ENCODE measurements at places on chromosomes 3 and 15. TPM values are rescaled to one million over a fixed set of nuclear protein-coding genes. Genes with fewer than 3 reads are reported as not detected.

GRCh38 chr3:50607271-50608091, 4.1 kb downstream of the CISH start:
- DNase-seq: no peak

GRCh38 chr3:94071713-94072284, 8.9 kb downstream of the NSUN3 start:
- DNase-seq: no peak

GRCh38 chr3:88812576-88812975, 294.8 kb upstream of the EPHA3 start:
- no peak for DNase-seq

GRCh38 chr3:71111784-71112440, 471.6 kb downstream of the FOXP1 start:
- peak; percentile 92 for DNase-seq

DNA sequence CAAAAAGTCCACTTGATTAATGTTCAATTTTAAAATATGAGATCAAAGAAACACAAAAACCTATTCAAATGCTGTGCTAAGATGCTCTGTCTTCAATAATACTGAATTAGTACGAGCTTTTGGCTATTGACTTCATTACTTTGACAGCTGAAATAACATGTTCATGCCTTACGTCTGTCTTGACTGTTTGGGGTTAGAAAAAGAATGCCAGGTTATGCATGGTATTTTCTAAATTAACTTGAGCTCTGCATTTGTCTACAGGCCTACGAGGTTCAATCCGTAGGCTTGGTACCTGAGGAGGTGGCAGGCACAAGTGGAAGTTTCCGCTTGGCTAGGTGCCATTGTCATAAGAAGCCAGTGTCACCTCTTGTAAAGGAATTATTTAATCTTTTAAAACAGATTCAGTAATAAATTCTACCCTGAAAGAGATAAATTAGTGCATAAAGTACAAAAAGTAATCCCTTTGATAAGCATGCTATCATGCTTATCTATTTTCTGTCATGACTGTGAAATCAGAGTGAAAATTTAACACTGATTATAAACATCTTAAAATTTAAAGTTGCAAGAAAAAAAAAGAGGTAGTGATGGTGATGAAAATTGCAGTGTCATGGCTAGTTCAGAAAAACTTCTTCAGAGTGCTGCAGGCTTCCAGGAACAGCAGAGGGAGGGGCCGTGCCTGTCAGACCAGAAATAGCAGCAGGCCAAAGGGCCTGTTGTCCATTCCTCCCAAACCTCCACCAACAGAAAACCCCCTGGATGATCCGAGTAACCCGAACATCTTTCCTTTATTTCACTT, 115.7 kb downstream of the ARRDC4 start:
- DNase-seq: no peak

DNA sequence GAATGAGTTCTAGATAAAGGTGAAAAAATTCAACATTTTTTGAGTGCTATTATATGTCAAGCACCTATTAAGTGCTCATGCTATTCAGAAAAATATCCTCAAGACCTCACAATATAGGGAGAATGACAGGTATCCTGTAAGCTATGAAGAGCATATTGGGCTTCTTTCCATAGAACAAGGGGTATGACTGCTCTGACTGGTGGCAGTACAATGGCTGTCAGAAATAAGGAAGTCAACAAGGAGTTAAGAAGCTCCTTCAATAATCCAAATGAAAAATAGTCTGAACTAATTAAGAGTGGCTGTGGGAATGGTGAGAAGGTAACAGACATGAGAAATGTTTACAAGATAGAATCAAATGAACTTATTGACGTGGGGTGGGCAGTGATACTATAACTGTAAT, 24.7 kb downstream of the NPTN start:
- DNase-seq: no peak

- no peak for DNase-seq
Measured at GRCh38 chr3:41569632-41570305, 370.5 kb downstream of the CTNNB1 start.

- DNase-seq: no peak
Measured at GRCh38 chr15:74312445-74313007, 54.9 kb downstream of the CYP11A1 start.

- DNase-seq: no peak
Measured at GRCh38 chr15:67731112-67731721, 94.1 kb upstream of the SKOR1 start.

DNA sequence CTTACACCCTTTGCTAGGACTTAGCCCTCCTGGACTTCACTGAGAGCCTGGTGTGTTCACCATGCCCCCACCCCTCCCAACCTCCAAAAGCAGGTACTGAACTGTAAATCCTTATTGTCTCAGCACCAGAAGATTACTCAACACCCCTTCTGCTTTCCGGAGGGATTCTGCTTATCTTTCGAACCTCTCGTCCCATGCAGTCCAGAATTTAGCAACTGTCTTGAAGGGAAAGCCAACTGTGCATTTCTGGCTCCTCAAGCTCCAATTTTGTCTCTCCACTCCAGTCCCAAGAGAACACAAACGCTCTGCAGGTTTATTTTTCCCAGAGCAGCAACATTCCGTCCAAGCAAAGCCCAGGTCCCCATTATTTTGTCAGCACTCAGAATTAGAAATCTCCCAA, 49.6 kb downstream of the RFTN1 start:
- no peak for DNase-seq

GRCh38 chr3:83074485-83074884, 1313.0 kb upstream of the GBE1 start:
- no peak for DNase-seq

DNA sequence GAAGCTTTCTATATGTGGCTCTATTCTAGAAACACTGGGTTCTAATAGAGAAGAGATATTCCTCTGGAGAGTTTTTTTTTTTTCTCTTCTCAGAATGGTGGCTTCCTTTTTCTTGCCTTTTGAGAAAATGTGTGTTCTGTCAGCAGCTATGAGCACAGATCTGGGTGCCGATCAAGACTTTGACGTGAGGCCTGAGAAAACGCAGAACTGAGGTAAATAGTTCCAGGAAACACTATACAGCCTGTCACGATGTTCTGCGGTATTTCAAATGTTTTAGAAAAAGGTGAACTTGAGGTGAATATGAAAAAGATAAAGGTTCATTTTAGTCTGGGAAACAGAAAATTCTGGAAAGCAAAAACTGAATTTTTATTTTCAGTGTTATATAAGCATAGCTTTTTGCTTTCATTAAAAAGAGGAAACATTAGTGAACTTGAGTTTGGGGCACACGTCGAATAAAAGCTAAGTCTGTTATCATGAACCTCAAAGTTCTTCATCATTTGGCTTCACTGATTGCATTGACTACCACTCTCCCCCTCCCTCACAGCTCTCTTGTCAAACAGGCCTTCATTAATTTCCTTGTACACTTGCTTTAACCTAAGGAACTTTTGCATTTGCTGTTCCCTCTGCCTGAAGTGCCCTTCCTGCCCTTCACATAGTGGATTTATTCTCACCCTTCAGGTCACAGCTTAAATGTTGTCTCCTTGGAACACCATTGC, 265.1 kb downstream of the NFKBIZ start:
- DNase-seq: no peak

ABHD6 gene
- 28.7 TPM for total RNA-seq

ECE2 gene
- total RNA-seq: not detected

DNA sequence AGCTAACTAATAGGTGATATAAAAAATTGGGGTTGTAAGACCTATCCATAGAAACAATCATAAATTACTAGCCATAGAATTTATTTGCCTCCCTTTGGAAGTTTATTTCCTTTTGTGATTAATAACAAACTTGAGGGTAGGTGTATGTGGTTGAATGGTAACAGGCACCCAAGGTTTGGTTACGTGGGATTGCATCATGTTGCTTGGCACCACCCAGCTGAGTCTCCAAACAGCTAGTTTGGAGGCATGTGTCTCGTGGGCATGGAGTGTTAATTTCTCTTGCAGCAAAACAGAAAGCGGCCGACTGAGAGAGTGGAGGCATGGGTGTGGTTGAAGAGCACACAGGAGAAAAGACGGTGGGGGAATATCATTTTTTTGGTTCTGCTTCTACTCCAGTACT, 441.4 kb downstream of the CNTN4 start:
- no peak for DNase-seq

DNA sequence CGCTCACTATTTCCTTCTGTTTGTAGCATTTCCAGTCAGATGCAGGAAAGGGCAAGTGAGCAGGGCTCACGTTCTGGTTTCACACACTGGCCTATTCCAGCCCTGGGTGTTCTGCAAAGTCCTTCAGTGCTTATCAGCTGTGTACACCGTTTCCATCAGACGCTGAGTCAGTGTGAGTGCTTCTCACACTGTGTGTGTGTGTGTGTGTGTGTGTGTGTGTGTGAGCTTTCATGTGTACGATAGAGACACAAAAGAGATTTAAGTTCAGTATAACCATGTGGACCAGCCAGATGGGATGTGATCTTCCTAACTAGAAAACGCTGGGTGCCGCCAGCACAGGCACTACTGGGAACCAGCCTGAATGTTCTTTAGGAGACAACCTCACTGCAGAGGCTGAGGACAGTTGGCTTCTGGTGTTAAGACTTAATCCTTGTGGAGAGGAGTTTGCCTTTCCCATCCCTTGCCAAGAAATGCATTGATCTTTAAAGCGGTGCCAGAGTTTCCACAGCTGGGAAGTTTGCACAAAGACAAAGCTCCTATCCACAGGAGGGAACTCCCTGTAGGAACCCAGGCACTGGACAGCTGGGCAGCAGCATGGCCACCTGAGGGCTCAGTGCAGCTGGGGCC, 3.9 kb upstream of the CHSY1 start:
- peak; percentile 92 for DNase-seq

- DNase-seq: no peak
Measured at GRCh38 chr3:138296639-138297038, 33.0 kb downstream of the NME9 start.

BCL6 gene
- total RNA-seq: 1.4 TPM

EOMES gene
- not detected for total RNA-seq

SLC38A3 gene
- total RNA-seq: under 0.01 TPM

- no peak for DNase-seq
Measured at GRCh38 chr3:184771301-184772127, 40.5 kb upstream of the VPS8 start.

BCL2A1 gene
- total RNA-seq: 0.13 TPM

GRCh38 chr15:50487287-50487686, 59.2 kb downstream of the USP50 start:
- no peak for DNase-seq

ROPN1 gene
- total RNA-seq: not detected

GRCh38 chr3:3081381-3082233, 28.6 kb downstream of the IL5RA start:
- no peak for DNase-seq

DNA sequence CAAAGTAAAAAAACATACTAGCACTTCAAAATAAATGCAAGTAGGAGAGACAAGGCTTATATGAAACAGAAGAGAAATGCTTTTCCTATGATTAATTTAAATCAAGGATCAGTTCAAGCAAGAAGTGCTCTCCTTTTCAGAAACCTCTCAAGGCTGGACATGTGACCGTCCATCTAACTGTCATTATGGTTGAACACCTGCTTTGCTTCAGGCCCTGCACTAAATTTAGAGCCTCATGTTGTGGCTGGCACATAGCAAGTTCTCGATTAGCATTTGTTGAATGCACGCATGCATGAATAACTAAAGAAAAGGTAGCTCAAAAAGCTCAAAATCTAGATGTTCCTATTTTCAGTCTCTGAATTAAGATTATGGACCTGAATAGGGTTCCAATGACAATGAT, 82.0 kb downstream of the SV2B start:
- no peak for DNase-seq

- peak; percentile 59 for DNase-seq
Measured at GRCh38 chr3:27467545-27467944, 16.6 kb downstream of the SLC4A7 start.

GRCh38 chr15:94620632-94621031, 389.3 kb downstream of the MCTP2 start:
- DNase-seq: no peak

- DNase-seq: no peak
Measured at GRCh38 chr3:67495751-67496150, 158.7 kb downstream of the SUCLG2 start.

DNA sequence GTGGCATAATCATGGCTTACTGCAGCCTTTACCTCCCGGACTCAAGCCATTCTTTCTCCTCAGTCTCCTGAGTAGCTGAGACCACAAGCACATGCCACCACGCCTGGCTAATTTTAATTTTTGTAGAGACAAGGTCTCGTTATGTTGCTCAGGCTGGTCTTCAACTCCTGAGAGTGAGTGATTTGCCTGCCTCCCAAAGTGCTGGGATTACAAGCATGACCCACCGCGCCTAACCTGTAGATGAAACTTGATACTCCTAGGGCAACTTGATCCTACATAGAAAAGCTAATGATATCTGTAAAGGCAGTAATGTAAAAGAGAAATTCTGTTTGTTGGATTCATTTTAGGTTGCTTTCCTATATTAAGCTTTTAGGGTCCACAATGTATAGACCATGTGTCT, 391.9 kb upstream of the THRB start:
- DNase-seq: no peak

GRAMD1C gene
- total RNA-seq: 16.6 TPM

- peak; percentile 65 for DNase-seq
Measured at GRCh38 chr3:32240159-32240545, 1.7 kb downstream of the CMTM8 start.

DNA sequence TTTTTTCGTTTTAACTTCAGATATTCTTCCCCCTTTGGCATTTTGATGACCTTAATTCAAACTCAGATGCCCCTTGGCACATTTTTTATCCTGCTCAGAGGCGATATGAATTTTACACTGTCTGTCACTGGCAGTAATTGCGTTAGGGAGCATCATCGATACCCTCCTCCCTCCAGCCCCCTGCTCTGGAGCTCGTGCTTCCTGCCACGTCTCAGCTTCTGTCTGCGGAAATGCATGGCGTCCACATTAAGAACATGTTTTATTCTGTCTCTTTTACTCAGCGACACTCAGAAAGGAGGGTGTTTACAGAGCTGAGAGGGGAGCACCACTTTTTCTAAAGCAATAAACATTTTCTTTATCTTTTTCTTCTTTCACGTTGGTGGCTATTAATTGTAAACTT, 254.2 kb downstream of the EBLN2 start:
- no peak for DNase-seq

DNA sequence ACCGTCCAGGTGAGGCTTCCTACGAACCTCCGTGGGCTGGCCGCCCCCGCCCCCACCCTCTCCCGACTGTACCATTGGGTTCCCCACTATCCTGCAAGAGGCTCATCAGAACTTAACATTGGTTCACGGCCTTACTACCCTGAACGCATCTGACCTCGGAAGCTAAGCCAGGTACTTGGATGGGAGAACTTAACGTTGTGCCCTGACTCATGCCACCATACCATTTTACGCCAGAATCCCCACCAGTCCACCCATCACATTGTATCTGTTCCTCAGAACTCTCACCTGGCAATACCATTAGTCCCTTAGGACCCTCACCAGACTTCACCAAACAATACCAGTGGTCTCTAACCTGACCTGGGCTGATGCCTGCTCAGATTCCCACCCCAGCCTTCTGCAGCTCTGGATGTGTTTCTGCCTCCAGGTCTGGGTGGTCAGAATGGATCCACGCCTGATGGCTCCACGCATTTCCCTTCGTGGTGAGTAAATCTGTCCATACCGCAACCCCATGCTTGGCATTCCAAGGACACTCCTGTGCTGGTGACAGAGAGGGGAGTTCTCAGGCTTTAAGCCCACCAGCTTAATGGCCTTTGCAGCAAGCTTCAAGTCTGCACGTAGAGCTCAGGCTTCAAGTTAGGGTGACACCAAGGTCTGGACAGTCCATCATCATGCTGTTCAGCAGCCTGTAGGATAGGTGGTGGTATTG, 562 bp downstream of the TCTA start:
- no peak for DNase-seq

KIF7 gene
- total RNA-seq: 0.64 TPM

- no peak for DNase-seq
Measured at GRCh38 chr3:195207056-195207455, 63.9 kb downstream of the XXYLT1 start.

GRCh38 chr3:1374471-1374870, 281.6 kb downstream of the CNTN6 start:
- DNase-seq: no peak

GRCh38 chr15:73072894-73073293, 20.6 kb downstream of the NEO1 start:
- no peak for DNase-seq

Measured in dermis microvascular lymphatic vessel endothelial cell (primary cell).